Kasumi-1 (cell line): ENCODE measurements at places on chromosomes 2 and 18.

DNA sequence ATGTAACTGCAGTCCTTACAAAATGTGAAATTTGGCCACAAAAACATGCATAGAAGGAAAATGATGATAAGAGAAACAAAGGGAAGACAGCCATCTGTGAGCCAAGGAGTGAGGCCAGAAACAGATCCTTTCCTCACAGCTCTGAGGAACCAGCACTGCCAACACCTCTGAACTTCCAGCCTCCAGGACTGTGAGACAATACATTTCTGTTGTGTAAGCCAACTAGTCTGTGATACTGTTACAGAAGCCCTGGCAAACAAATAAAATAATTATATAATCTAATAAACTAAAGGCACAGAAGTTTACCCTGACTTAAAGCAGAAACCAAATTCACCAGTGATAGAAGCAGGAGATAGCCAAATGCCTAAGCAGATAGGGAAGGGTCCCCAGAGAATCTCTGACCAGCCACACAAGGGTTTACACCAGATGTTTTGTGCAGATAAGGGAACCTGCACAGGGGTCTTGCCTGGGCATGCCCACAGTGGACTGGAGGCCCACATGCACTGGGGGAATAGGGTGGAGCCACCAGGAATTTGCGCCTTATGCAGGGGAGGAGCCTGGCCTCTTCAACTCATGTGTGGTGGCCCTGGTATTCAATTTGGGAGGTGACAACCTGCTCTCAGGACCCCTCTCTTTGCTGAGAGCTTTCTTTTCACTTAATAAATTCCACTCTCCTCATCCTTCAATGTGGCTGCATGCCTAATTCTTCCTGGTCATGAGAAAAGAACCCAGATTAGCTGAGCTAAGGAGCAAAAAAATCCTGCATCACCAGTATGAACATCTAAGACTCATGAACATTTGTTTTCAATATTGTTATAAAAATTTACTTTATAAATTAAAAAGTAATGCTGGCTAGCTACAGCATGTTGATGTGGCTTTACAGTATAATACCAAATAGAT lies 3.8 kb upstream of the GCC2 start:
- no peak for DNase-seq

GRCh38 chr2:228847684-228848083 lies 423.4 kb downstream of the PID1 start:
- DNase-seq: no peak

DNA sequence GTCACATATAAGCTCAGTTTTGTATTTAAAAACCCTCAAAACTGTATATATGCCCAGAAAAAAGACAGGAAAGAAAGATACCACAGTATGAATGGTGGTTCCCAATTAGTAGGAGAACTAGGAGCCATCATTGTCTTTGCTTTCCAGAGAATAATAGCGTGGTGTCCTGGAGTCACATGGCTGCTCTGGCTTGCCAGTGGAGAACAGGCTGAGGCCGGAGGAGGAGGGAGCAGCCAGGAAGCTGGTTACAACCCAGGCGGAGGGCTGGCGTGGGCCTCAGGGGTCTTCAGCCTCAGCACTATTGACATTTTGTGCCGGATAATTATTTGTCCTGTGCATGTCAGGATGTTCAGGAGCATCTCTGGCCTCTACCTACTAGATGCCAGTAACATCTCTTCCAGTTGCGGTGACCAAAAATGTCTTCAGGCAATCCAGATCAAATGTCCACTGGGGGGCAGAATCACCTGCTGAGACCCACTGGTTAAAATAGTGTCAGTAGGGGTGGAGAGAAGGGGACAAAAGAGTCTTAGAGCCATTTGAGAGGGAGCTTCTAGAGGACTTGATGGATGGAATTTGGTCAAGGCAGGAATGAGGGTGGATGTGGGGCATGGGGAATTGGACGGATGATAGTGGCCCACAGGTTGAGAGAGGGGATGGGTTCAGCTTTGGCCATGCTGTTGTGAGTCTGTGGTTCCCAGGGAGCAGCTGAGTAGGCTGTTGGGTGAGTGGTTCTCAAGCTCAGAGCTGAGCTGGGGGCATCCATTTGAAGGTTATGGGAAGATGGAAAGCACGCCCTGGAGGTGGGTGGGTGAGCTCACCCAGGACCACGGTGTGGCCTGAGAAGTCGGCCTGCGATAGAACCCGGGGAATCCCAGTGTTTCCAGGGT lies 144.9 kb downstream of the AGAP1 start:
- no peak for DNase-seq

DNA sequence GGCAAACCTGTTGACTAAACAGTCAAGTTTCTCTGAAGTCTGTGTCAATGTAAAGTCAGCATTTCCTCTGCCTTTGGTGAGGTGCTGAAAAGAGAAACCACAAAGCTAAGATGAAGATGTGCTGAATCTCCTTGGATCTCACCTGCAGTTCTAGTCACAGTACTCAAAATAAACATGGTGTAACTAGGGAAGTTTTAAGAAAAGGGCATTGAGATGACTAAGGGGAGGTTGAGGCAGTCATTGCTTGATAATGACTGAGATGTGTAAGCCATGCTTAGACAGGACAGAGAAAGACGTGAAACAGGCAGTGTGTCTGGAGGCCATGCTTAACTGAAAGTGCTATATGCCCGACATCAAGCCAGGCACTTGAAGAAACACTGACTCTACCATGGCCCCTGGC lies 1010.0 kb upstream of the CELF4 start:
- DNase-seq: no peak

DNA sequence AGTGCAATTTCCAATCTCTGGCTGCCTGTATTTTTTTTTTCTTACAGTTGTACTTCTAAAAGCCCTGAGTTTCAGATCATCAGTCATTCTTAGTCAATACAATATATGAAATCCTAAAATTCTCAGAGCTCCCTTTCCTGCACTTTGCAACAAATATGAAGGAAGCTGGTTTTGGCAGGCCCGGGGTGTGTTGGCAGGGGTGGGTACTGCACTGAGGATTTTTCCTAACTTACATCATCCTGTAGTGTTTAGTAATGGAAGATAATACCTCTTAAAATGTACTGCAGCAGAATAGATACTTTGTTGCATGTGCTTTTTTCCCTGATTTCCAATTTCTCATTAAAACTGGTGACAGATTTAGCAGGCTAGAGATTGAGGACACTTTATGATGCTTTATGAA lies 374.6 kb downstream of the PTH2R start:
- no peak for DNase-seq

GRCh38 chr2:1947316-1947715 lies 203.0 kb upstream of the PXDN start:
- no peak for DNase-seq

DNA sequence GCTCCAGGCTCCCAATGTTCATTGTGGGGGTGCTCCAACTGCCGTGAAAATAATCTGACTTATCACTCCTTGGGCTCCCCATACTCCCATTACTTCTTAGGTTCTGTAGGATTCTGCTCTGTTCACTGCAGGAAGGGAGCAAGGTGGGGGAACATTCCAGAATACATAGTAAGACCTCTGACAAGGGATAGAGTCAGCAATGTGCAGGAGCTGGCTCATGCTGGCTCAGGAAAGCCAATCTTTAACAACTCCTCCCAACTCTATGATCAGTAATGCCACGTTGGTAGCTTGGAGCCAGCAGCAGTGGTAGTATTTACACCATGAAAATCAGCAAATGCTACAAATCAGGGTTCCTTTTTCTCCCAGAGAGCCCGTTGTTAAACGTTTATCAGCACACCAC lies 44.4 kb downstream of the FECH start:
- no peak for DNase-seq

DNA sequence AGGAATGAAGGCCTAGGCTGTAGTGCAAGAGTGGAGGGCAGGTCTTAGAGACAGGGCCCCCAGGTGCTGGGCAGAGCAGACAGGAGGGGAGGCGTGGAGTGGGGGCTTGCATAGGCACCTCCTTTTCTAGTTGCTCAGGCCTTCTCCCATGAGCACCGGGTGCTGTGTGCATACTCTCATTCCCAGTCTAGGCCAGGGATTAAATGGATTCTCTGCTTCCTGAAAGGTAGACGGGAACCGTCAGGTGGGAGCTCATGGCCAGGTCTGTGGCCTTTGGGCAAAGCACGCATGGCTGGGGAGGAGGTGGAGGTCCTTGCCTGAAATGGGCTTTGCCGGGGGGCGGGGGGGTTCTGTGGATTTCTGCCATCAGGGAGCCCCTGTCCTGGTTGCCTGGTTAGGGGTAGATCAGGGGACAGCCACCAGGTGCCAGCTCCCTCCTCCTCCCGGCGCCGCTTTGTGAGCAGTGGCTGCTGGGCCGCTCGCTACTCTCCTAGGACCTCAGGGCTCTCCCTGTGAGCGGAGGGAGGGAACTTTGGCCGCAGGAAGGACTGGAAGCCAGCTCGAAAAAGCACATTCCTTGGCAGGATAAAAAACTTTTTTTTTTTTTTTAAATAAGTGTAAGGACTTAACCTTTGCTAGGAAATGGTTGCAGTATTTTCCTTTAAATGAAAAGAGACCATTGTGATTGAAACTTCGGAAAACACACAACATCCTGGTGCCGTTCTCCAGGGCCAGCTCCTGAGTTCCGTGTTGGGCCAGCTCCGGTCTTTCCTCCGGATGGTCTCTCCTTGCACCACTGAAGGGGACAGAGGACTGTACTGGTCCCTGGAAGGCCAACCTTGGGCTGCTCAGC lies 82.8 kb upstream of the HAAO start:
- no peak for DNase-seq
